ENCODE measurements at places on chromosomes 1 and 21.

- DNase-seq, result peak; percentile 51
These were observed 67.8 kb downstream of the LRIG2 start for GRCh38 chr1:113140588-113141446.

DNA sequence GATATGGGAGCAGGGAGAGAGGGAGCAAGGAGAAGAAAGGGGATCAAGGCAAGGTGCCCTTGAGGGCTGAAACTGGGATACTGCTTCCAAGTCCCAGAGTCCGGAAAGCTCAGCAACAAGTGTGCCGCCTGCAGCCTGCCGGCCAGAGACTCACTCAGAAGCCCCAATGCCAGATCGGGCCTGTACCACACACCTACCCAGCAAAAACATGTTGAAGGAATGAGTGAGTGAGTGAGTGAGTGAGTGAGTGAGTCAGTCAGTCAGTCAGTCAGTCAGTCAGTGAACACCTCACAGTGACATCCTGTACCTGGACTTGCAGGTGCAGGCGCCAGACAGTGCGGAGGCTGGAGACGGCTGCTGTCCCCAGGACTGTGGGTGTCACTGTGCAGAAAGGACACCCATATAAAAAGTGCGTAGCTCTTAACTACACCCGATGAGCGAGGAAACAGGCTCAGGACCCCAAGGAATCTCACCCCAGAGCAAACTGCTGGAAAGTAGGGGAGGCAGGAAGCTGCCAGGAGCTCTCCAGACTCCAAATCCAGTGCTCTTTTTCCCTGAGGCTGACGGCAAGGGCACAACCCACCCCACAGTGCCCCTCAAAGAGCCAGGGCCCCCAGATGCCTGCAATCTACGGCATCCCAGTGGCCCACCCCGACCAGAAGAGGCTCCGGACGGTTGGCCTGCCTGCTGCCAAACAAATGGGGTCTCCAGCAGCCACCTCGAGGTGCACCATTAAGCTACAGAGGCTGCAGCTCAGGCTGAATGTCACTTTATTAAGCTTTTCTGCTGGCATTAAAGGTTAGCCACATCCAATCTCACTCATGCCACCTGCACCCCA lies 261.7 kb downstream of the NPHP4 start:
- DNase-seq, result no peak

DNA sequence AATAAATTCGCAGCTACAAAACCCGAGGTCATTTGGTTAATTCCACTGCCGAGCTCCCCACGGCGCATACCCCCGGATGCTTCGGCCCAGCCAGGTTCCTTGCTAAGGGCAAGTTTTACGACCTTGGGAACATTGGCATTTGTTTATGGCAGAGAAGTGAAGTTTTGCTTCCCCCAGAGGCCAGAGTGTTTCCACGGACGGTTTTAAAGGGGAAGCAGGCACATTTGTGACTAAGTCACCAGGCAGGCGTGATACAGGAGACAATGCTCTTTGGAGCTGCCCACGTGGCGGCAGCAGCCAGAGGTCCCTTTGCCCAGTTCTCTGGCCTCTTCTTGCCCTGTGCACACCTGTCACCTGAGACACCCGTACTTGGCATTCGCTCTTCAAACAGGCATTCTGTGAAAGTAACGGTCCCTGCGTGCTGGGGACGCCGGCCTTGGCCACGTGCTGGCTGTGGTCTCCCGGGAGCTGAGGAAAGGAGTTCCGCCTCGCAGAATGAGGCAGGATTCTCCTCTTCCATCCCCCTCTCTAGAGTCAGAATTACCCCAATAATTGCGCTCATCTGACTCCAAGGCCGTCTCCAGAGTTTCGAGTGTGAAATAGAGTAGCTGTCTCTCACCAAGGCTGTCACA lies 138.3 kb downstream of the PRDM16 start:
- DNase-seq, result no peak

DNA sequence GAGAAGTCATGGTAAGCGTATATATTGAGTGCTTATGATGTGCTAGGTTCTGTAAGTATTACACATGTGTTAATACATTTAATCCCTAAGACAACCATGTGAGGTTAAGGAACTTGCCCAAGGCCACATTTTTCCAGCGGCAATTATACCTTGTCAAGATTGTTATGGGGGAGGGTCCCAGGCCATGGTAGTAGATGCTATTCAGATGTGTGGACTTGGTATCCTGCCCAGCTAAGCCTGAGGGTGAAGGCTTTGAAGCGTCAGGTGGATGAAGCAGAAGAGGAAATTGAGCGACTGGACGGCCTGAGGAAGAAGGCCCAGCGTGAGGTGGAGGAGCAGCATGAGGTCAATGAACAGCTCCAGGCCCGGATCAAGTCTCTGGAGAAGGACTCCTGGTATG lies 3.6 kb upstream of the TUFT1 start:
- no peak for DNase-seq

DNA sequence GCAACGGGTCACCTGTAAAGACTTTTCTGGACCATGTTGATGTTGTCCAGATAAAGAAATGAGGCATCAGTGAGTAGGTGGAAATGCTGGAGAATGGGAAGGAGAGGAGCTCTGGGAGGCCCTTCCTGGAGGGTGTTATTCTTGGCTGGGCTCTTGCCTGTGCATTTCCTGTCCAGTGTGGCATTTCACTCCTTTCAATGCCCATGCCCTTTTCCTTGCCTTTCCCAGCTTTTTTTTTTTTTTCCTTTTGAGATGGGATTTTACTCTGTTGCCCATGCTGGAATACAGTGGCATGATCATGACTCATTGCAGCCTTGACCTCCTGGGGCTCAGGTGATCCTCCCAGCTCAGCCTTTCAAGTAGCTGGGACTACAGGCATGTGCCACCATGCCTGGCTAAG lies 11.8 kb downstream of the NOS1AP start:
- DNase-seq, result no peak

DNA sequence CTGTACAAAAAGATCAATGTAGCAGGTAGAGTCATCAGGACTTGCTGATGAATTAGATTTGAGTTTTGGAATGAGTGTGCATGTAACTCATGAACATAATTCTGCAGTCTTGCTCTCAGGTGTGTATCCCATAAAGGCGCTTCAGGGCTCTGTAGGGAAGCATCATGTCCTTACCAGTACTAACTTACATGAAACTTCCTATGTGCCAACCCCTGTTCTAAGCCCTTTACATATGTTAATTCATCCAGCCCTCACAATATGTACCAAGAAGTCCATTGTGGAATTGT lies 2.1 kb upstream of the FCRLB start:
- DNase-seq, result no peak

- no peak for DNase-seq
These were observed 65.4 kb upstream of the PTGS2 start for GRCh38 chr1:186745531-186746146.

DNA sequence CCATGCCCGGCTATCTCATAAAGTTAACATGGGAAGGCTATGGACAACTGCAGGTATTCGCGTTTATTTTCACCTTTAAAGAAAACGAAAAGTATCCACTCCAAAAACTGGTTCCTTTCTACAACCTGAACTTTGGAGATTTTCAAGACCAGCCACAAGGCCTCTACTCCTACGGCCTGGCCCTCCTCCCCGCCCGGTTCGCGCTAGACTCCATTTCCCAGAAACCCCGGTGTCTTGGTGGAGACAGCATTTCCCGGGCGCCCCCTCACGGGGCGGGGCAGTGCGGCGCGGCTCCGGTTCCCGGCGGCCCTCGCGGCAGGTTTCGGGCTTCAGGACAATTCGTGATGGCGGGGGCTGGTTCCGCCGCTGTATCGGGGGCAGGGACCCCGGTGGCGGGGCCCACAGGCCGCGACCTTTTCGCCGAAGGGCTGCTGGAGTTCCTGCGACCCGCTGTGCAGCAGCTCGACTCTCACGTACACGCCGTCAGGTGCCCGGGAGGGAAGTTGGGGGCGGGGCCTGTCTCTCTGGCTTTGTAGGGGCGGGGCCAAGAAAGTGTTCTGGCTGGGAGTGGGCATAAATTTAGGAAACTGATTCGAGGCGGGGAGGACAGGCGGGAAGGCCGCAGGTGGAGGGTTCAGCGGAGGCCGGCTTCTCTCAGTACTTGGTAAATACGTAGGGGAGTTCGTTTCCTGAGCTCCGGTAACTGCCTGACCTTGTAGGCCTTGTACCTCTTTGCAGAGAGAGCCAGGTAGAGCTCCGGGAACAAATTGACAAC lies at the start of gene SNAPIN:
TSS of gene SNAPIN (plus strand) at position 304 of the 775 bp plus-strand sequence. CDS start at position 345, 41 bp downstream.
- peak; percentile 88 for DNase-seq

- DNase-seq, result no peak
These were observed 10.8 kb downstream of the GPR37L1 start for GRCh38 chr1:202133496-202133895.

- no peak for DNase-seq
These were observed 3.2 kb upstream of the SLC6A9 start for GRCh38 chr1:44034423-44034822.

DNA sequence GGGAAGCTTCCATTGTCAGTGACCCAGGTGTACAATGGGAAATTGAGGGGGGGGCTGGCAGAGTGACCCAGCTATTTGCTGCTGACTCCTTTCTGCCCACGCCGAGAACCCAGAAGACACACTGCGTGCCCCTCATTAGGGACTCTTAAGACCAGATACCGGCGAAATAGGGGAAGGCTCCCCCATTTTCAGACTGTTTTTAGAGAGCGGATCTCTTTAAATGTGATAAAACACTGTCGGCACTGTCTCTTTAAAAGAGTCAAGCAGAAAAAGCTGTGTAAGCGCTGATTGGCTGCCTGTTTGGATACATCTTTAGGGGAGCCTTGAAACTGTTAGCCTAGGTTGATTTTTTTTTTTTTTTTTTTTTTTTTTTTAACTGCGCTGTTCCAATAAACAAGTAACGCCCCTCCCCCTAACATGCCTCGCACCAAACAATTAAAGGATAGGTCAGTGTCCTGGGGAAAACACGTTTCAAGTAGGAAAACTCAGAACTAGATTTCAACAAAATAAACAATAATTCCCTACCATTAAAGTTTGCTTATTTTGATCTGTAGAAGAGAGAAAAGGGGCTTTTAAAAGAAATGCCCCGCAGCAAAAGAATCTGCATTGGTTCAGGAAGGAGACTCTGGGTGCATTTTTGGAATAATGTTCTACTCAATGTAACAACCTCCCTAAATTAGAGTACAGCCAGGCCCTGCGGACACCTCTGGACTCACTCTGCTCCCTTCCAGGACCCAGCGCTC lies 1.4 kb upstream of the SSBP3 start:
- peak; percentile 91 for DNase-seq

DNA sequence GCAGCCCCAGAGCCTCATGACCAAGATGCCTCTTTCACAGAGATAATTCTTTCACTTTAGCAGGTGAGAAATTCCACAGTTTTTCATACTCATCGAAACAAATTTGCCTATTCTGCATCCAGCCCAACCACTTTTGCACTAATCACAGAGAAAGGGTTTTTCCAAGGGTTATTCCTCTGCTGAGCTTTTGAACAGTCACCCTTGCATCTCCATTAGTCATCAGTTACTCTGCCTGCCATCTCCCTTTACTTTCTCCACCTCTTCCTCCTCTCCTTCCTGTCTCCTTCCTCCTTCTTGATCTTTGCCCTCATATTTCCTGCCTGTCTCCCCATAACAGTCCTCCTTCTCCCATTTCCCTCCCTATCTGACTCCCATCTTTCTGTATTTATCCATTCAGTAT lies 43.9 kb downstream of the FH start:
- peak; percentile 18 for DNase-seq

- no peak for DNase-seq
These were observed 91.9 kb upstream of the IGSF21 start for GRCh38 chr1:18015719-18016118.

DNA sequence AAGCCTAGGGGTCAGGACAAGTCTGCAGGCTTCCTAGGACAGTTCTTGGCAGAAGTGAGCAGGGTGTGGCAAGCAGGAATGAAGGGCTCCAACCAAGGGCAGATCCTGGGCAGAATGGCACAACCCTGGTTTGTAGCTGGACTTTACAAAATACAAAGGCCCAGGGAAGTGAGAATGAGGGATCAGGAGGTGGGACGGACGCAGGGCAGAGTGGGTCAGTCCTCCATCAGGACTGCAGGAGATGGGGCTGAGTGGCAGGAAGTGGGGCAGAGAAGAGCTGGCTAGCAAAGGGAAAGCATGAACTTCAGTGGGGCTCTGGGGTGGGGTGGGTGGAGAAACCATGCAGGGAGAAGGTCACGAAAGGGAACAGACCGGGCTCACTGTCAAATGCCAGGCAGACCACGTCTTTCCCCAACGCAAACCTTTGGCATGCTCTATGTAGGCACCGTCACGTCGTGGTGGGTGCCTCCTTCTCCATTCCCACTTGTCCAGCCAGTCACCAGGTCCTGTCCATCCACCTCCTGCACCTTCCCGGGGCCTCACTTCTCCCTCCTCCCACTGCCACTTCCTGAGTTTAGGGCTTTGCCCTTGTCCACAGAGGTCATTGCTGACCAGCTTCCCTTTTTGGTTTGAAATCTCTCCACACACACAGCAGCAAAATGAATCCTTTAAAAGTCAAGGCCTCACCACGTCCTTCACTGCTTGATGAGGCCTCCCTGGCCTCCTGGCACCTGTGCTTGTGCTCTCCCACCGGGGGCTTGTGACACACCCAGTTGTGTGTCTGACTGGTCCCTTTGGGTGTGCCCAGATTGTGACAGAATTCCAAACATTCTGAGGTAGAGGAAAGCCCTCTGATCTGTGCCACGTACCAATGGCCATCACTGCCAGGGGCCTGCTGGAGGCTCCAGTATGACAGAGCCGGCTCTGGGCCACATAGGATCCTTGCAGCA lies 8.7 kb upstream of the CLDN19 start:
- DNase-seq, result no peak

DNA sequence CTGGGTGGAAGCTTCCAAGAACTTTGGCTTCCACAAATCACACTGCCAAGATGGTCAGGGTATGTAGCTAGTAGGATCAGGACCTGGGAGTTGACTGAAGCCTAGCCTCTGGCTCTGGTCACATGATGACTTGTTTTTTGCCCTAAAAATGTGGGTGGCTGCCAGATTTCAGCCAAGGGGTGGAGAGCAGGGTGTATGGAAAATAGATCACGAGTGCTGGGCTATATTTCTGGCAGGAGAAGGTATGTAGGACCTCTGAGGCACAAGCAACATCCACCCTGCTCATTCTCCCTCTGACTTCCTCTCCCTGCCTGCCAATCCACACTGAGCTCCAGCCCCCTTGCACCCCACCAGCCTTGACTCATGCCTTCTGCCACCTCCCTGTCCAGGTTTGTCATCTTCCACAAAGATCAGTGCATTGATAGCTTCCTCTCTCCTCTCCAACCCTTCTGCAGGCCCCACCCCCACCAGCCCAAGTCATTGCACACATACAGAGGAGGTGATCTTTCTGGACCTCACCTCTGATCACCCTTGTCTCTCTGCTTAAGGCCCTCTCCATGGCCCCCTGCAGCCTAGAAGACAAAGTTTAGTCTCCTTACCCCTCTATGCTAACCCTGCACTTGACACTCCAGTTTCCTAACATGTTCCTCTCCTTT lies 8.3 kb upstream of the CYP4B1 start:
- no peak for DNase-seq

DNA sequence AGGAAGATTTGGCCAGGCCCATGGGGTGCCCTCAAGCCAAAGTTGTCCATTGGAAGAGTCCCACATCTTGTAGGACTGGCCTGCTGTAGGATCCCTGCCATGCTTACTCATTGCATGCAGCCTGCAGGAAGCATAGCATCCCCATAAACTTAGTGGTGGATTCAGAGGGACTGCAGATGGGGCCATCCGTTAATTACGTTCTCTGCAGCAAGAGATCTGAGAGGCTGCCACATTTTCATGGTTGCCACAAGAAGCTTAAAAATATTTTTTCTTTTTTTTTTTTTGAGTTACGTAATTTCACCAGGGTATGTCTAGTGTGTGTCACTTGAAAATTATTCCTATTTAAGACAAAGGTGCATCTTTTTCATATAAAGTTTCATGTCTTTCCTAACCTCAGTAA lies 329.7 kb upstream of the USP24 start:
- no peak for DNase-seq
